Kidney (tissue), 22 donors: ENCODE measurements at places on chromosomes 3 and 15. TPM values are rescaled to one million over a fixed set of nuclear protein-coding genes. Genes with fewer than 3 reads are reported as not detected.

The CPNE9 gene
- 0.16 TPM for total RNA-seq

DNA sequence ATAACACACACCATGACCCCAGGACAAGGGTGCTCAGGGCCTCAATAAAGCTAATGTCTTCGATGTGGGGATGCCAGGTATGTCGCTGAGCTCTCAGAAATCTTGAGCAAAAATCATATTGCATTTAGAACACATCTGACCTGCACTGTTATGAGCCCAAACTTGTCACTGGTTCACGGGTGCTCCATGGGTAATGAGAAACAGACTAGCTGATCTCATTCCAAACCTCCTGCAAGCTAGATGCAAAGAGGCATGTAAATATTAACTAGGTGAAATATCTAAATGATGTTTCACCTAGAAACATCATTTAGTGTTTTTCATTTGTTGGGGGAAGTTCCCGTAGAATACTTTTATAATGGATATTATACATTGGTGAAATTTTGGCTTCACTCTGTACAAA, 549.4 kb downstream of the OCA2 start:
- DNase-seq = no peak

The ECE2 gene
- not detected for total RNA-seq

DNA sequence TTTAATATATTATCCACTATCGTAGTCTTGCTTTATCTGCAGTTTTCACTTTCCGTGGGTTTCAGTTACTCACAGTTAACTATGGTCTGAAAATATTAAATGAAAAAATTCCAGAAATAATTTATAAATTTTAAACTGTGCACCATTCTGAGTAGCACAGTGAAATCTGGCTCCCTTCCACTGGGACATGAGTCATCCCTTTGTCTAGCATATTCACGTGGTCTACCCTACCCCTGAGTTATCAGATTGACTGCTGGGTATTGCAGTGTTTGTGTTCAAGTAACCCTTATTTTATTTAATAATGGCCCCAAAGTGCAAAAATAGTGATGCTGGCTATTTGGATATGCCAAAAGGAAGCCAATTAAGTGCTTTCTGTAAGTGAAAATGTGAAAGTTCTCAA, 539.5 kb upstream of the AGTR1 start:
- DNase-seq = no peak

The KATNBL1 gene
- total RNA-seq = 32.2 TPM

GRCh38 chr3:59654480-59655417, 604.9 kb upstream of the CFAP20DC start:
- DNase-seq = no peak

The ACAP2 gene
- 50.1 TPM for total RNA-seq

The GCSAM gene
- total RNA-seq = 0.88 TPM

DNA sequence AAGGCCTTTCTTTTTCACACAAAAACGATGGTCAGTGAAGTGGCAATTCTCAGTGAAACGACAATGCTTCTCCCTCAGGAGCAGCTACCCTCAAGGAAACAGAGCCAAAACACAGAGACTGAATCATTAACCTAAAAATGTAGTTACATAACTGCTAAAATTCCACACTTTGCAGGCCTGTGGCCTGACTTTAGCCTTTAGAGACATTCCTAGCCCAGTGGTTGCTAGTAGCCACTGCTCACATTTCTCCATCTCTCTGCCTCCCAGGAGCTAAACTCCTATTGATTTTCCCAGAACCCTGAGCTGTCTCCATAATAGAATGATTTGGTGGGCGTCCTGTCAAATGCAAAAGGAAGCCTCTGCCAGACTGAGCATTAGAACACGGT, 630.1 kb upstream of the KCNMB2 start:
- DNase-seq = peak; percentile 49

GRCh38 chr15:68511073-68511991, 67.5 kb upstream of the CORO2B start:
- no peak for DNase-seq

GRCh38 chr3:16373341-16373946, 108.4 kb downstream of the OXNAD1 start:
- DNase-seq = no peak

The ISL2 gene
- total RNA-seq = 0.44 TPM

GRCh38 chr3:46369675-46370132, 1.0 kb upstream of the CCR5 start:
- no peak for DNase-seq

The NECTIN3 gene
- total RNA-seq = 21.2 TPM

DNA sequence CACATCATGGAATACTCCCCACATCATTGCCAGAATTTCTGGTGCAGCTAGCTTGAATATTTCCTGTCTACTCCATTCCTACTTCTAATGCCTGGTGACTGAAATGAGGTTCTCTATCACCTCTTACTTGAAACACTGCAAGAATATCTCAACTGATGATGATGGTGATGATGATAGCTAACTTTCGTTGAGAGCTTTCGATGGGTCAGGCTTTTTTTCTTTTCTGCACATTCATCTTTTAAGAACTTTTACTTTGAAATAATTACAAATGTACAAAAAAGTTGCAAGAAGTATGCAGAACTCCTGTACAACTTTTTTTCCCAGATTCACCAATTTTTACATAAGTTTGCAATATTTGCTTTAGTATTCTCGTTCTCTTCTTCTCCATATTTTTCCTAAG, 233.5 kb downstream of the MEIS2 start:
- DNase-seq = no peak

GRCh38 chr15:41115652-41116115, 396 bp downstream of the INO80 start:
- no peak for DNase-seq

DNA sequence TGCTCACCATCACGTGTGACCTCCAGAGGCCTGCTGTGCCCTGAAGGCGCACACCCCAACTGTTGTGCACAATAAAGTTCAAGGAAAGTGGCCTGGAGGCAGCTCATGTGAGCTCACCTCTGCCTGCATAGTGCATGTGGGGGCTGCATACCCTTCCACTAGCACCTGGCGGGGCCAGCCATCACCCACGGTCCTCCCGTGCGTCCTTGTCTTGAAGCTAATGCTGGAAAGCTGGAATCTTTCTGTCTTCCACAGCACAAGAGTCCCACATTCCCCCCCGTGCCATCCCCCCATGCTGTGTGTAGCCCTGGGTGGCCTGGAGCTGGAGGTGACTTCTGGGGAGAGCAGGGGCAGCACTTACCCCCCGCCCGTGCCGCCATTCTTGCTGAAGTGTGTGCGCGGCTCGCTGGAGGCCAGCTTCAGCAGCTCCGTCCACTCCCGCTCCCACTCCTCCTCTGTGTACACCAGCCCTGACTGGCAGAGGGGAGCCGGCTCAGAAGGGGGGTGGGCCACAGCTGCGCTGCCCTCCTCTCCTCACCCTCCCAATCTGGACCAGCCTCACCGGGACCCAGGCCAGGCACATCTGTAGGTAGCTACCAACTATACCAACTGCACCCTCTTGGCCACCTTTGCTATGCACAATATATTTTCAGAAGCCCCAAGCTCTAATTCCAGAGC, 199.5 kb downstream of the KLF13 start:
- no peak for DNase-seq

GRCh38 chr3:56878074-56878473, 76.3 kb upstream of the ARHGEF3 start:
- DNase-seq = peak; percentile 58

The CCDC13 gene
- 5.3 TPM for total RNA-seq

DNA sequence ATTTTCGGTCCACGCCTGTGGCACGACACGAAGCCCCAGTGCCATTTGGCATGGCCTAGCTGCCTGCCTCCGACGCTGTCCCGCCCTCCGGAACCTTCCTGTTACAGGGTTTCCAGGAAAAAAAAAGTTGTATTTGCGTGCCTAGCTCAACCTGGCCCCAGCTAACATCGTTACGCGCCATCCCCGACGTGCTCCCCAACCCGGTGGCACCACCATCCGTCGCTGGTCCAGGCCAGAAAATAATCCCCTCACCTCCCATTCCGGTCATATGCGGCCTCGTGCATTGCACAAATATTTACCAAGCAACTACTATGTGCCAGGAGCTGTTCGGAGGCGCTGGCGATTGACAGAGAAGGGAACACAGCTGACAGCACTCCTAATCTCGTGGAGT, 1.4 kb upstream of the CYP1A1 start:
- DNase-seq = no peak

DNA sequence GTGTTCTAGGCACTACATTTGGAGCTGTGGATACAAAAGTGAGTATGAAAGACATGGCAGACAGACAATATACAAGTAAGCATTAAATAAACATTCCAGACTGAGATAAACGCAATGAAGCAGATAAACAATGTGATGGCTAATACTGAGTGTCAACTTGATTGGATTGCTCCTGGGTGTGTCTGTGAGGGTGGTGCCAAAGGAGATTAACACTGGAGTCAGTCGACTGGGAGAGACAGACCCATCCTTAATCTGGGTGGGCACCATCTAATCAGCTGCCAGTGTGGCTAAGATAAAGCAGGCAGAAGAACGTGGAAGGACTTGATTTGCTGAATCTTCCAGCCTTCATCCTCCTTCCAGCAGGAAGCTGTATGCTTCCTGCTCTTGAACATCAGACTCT, 77.2 kb downstream of the CADPS start:
- no peak for DNase-seq

DNA sequence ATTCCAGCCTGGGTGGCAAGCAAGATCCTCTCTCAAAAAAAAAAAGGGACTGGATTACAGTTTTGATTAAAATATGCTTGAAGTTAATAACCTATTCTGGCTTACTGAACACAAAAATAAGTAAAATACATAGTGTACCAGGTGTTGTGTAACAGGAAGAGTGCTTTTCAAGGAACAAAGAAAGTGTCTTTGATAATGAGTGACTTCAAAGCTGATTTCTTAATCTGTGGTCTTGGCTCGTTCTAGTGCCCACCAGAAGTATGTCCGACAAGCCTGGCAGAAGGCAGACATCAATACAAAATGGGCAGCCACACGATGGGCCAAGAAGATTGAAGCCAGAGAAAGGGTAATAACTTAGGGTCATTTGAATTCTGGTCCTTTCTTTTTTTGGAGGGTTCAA, 4.0 kb downstream of the RPL14 start:
- DNase-seq = no peak

The NUTM1 gene
- total RNA-seq = not detected

DNA sequence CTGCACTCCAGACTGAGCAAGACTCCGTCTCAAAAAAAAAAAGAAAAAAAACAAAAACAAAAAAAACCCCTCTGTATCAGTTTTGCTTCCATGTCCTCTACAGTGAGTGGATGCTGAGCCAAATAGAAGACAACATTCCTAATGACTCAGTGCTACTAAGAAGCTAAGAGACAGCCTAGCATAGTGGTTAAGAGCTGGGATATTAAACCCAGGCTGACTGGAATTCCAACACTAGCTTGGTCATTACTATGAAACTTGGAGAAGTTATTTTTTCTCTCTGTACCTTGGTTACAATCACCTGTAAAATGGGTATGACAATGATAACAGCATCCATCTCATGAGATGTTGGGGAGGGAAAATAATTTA, 60.9 kb upstream of the PYGO1 start:
- DNase-seq = no peak

The ACSBG1 gene
- 0.13 TPM for total RNA-seq

DNA sequence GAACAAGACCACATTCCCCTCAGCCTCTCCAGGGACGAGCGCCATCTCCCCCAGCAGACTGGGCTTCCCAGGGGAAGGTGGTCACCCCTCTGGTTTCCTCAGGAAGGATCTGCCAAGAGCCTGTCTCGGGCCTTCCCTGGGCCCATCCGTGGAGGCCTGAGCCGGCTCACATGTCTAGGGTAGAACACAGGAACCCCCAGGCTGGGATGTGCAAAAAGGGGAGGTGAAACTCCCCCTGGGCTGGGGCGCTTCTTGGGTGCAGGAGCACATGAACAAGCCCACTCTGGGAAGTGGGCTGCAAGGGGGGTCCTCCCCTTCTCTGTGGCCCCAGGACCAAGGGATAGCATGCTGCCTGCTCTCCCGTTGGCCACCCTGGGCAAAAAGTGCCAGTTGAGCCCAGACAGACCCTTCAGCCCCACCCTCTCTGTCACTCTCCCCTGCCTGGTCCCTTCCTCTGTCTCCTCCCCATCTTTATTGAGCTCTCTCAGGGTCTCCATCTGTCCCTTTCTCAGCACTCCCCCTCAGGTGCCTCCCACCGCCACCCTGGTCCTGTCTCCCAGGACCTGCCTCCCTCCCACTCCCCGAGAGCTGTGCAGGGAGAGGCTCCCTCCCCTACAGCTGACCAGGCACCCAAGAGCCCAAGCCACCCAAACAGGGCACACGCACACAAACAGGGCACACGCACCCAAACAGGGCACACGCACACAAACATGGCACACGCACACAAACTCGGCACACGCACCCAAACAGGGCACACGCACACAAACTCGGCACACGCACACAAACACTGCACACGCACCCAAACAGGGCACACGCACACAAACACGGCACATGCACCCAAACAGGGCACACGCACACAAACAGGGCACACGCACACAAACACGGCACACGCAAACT, 864 bp downstream of the SEMA3G start:
- no peak for DNase-seq

- DNase-seq = no peak
Measured at GRCh38 chr3:73435055-73435454, 189.7 kb downstream of the PDZRN3 start.

GRCh38 chr15:57565311-57565710, 26.4 kb upstream of the MYZAP start:
- DNase-seq = peak; percentile 43

The HGD gene
- total RNA-seq = 72.0 TPM

The ZNF660 gene
- 5.3 TPM for total RNA-seq

DNA sequence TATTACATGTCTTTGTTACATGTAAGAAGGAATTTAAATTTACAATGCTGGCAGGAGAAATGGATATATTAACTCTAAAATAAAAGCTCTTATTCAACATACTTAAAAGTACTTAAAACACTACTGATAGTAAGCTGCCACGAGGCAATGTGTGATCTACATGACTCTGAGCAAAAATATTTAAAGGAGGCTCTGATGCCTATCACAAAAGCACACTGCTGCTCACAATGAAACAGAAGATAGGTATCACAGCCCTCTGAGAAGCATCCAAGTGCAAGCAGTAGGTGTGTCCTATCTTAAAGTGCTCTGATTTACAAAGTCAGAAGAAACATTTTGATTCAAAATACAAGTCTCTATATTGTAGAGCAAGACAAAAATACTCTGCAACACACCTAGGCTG, 371.2 kb upstream of the WNT5A start:
- no peak for DNase-seq

The GOLGA8O gene
- 2.5 TPM for total RNA-seq

DNA sequence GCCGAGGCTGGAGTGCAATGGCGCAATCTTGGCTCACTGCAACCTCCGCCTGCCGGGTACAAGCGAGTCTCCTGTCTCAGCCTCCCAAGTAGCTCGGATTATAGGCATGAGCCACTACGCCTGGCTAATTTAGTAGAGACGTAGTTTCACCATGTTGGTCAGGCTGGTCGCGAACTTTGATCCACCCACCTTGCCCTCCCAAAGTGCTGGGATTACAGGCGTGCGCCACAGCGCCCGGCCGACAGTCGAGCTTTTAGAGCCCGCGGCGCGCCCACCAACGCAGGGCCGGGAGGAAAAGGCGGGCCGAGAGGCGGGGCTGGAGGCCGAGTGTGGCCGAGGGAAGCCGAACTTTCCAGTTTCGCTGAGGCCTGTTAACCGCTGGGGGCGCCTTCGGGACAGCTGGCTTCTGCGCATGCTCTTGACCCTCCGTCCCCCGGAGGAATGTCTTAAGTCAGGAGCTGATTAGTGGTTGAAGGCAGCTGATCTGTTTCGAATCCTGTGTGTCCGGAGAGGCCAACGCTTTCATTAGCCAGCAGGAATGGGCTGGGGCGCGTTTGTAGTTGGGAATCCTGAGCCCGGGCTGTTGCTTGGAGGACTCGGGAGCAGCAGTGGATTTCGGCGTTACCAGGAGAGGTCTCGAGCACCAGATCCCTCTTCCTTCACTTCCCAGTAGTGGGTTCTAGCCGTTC, 10.0 kb downstream of the RPLP1 start:
- DNase-seq = peak; percentile 99

GRCh38 chr15:39406485-39406884, 174.4 kb upstream of the THBS1 start:
- no peak for DNase-seq
